Calu3 (cell line): ENCODE measurements at places on chromosomes 16 and 17.

- DNase-seq = no peak
These were observed 19.9 kb upstream of the RAB11FIP4 start for GRCh38 chr17:31371511-31372097.

- DNase-seq = no peak
These were observed 46.1 kb upstream of the DDX52 start for GRCh38 chr17:37689317-37689716.

- DNase-seq = no peak
These were observed 69.3 kb downstream of the KCNJ2 start for GRCh38 chr17:70238646-70239045.

GRCh38 chr16:66318505-66318904 is 48.0 kb upstream of the CDH5 start:
- DNase-seq = no peak

DNA sequence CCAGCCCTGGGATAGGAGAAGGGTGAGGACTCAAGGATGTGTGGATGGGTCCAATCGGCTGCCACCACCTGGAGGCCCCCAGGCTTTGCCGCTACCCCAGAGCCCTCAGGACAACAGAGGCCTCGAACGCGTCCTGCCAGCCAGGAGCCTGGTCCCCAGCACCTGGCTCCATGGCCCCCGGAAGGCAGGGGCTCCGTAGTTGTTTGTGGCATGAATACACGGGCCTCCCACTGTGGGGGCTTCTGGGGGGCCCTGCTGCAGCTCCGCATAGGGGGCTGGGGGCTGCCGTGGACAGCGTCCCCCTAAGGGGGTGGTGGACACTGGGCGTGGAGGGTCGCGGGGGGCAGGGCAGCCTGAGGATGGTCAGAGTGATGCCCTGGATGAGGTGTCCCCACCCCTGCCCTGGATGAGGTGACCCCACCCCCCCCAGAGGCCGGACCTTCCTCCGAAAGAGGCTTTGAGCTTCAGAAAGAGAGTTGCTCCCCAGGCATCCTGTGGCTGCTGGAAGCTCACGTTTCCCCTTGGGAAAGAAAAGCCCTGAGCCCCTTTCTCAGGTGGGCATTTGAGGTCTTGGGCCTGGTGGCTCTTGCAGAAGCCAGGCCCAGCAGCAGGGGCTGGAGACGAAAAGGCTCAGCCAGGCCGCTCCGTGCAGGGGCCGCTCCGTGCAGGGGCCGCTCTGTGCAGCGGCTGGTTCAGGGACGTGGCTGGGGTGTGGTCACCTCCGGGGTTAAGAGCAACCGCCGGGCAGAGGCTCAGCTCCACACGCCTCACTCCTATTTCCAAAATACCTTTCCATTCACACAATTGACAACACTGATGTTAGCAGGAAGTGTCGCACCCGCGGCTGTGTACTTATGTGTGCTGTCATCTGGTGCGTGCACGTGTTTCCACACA is 40.3 kb upstream of the GNG13 start:
- no peak for DNase-seq

- no peak for DNase-seq
These were observed 10.8 kb upstream of the C16orf95 start for GRCh38 chr16:87327798-87328495.

DNA sequence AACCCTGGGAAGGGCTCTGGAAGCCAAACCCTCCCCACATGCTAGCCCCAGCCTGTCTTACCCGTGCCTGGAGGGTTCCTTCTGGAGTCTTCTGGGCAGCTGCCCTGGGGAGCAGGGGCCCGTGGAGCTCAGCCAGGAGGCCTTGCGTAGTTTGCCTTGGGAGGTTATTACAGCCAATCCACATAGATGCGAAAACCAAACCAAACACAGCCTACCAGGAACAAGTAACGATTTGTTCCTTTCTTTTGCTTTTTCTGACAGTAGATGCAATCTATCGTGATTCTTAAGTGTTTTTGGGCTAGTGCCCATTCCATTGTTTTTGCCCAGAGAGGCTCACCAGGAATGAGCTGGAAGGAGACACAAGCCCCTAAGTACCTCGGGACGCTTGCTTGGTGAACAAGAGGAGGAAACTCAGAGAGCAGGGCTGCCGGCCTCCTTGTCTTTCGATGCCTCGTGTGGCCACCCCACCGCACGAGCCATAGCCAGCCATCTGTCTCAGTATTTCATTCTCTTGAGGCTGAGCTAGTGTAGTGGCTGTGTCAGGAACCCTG is 102.7 kb upstream of the NOL11 start:
- DNase-seq = no peak

- DNase-seq = peak; percentile 69
These were observed 3.4 kb downstream of the CHST6 start for GRCh38 chr16:75491876-75492275.

- DNase-seq = no peak
These were observed 83.2 kb downstream of the MGAT5B start for GRCh38 chr17:76951375-76951905.

DNA sequence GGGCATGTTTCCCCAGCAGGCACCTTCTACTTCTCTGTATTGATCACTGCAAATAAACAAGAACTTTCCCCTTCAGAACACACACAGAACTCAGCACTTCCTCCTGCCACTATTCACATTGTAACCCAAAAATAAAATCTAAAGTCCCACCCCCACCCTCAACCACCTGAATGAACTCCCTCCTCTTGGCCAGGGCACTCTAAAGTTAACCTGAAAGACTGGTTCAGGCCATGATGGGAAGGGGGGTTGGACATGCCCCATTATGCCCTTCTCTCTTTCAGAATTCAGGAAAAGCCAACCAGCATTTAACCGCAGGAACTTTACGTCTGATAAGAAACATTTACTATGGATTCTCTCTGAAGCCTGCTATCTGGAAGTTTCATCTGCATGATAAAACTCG is 27.4 kb upstream of the CCL2 start:
- DNase-seq = no peak

GRCh38 chr16:72644911-72645310 is 403.0 kb downstream of the ZFHX3 start:
- DNase-seq = no peak

DNA sequence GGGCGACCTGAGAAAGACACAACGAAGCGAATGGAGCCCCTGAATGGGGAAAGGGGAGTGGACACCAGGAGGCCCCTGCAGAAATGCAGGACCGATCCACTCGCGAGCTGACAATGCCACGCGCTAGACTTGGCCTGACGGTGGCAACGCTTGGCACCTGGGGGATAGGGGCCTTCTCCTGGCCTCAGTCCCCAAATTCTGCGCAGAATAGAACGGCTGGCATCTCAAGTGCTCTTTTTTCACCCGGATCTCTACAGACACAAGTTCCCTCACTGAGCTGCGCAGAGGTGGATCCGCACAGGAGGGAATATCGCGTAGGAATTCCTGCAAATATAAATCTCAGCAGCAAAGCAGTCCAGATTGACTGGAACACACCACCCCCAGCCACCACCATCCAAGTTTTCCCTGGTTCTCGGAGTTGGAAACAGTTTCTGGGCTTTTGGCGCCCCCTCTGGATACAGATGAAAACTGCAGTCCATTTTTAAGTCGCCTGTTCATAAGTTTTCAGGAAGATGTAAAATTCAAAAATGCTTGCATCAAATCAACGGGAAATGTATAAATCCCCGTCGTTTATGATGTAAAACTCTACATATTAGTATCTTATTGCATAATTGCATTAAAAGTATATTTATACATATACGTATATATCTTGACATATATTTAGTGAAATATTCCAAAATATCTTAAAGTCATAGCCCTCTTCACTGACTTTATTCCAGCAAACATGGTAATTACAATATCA is 2.3 kb upstream of the SOX9 start:
- DNase-seq = peak; percentile 84

DNA sequence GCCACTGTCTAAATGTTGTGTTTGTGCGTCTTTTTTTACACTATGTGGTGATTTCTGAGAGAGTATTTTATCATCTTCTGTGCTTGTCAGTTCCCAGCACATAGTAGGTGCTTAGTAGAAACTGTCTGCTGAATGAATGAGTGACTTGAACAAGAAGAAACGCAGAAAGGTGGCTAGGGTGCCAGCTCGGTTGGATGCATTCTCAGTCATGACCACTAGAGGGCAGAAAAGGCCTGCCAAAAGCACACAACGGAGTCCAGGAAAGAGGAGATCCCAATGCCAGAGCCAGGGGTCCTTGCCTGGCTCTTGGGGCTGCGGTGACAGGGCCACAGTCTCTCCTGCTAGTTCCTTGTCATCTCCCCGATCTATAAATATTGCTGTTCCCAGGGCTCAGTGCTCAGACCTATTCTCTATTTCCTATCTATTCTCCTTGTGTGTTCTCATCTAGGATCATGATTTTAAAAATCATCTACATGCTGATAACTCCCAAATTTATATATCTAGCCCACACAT is 57.3 kb upstream of the CCL1 start:
- DNase-seq = peak; percentile 73

GRCh38 chr16:77825196-77825595 is 36.8 kb downstream of the VAT1L start:
- DNase-seq = no peak

- DNase-seq = no peak
These were observed 97.4 kb upstream of the CACNG5 start for GRCh38 chr17:66737524-66737923.

DNA sequence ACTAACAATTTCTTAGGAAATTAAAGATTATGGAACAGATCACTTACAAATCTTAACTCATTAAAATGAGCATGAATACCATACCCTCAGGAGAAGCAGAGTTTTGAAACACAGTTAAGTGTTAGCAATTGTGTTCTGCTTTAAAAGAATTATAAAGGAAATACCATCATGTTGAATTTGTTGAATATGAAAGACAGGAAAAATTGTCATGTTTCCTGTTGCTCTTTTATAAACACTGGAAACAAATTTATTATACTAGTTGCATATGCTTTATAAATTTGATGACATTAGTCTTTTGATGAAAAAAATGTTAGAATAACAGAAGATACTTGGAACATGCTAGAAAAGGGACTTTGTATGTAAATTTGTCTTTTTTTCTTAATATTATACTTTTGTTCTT is 59.7 kb downstream of the VMP1 start:
- DNase-seq = no peak

DNA sequence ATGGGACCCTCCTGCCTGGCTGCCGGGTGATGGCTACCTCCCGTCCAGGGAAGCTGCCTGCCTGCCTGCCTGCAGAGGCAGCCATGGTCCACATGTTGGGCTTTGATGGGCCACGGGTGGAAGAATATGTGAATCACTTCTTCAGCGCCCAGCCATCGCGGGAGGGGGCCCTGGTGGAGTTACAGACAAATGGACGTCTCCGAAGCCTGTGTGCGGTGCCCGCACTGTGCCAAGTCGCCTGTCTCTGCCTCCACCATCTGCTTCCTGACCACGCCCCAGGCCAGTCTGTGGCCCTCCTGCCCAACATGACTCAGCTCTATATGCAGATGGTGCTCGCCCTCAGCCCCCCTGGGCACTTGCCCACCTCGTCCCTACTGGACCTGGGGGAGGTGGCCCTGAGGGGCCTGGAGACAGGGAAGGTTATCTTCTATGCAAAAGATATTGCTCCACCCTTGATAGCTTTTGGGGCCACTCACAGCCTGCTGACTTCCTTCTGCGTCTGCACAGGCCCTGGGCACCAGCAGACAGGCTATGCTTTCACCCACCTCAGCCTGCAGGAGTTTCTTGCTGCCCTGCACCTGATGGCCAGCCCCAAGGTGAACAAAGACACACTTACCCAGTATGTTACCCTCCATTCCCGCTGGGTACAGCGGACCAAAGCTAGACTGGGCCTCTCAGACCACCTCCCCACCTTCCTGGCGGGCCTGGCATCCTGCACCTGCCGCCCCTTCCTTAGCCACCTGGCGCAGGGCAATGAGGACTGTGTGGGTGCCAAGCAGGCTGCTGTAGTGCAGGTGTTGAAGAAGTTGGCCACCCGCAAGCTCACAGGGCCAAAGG is 36.8 kb downstream of the NLRC5 start:
- no peak for DNase-seq

- no peak for DNase-seq
These were observed 394 bp upstream of the NME4 start for GRCh38 chr16:396605-397004.

DNA sequence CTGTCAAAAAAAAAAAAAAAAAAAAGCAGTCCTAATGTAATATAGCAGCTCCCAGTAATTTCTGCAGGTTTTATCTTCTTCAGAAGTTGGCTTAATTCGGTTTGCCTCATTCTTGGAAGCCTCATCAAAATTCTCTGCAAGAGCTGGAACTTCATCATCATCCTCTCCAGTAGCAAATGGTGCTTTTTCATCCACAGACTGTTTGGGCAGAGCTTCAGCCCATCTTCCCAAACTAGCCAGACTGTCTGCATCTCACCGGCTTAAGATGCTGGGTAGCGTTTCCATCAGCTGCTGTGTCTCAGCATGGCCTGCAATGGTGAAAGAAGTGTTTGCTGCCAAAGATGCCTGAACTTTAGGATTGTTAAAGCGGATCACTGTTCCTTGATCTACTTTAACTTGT is 112.6 kb downstream of the AIPL1 start:
- no peak for DNase-seq

- DNase-seq = no peak
These were observed 23.6 kb downstream of the BAHCC1 start for GRCh38 chr17:81418710-81419318.

GRCh38 chr17:46869296-46869695 is 17.9 kb downstream of the WNT9B start:
- no peak for DNase-seq

DNA sequence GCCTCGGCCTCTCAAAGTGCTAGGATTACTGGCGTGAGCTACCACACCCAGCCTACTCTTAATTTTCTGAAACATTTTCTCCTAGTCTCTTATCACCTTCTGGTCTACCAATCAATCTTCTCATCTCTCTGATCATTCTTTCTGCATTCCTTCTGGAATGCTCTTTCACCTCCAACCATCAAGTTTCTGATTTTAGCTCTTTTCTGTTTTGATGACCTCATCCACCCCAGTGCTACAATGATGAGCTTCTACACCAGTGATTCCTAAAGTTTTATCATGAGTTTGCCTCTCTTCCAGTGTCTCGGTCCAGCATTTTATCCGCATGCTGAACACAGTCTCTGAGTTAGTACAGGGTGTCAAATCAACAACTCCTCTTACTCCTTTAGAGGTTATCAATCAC is 31.5 kb downstream of the NME2 start:
- no peak for DNase-seq

DNA sequence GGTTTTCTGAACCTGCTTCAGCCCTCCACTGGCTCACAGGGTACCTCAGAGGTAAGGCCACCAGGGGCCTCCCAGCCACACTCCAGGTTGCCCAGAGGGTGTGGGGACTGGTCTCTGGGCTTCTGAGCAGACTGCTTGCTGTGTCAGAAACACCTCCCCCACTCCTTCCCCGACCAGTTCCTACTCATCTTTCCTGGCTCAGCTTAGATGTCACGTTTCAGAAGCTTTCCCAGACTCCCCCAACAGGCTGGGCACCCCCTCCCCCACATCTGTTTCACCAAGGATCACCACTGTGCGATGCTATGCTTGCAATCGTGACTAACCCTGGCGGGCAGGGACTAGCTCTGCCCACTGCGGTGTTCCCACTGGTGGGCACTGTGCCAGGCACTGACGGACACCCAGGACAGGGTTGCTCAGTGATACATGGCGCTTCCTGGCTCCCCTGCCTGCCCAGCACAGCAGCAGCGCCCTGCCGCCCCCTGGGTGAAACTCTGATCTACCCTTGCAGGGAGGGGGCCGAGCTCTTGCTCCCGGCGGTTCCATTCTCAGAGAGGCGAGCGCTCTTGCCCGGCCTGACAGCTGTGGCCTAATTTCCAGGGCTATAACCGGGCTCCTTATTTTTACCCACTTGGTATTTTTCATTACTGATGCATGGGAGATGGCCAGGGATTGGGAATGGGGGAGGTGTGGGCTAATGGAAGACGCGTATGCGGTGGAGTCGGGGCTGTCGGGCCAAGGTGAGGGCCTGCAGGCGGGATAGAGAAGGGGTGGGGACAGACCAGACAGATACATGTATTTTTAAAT is 29.4 kb upstream of the MTSS2 start:
- no peak for DNase-seq
